ENCODE measurements at places on chromosomes 7 and 10.

DNA sequence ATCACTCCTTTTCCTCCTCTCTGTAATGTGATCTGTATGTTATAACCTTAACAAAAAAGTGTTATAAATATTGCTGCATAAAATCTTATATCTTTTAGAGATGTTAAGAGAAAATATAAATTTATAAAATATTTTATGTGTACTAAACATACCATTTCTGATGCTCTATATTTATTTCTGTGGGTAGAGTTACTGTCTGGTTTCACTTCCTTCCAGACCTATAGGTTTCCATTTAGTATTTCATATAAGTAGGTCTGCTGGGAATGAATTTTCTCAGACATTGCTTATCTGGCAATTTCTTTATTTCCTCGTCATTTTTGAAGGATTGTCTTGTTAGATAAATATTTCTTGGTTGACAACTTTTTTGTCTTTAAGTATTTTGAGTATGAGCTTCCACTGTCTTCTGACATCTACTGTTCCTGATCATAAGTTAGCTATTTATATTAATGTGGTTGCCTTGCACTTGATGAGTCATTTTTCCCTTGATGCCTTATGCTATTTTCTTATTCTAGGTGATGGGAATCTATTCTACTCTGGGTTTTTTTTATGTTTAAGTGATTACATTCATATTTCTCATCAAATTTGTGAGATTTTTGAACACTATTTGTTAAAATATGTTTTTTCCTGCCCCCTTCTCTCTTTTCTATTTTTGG is 11.2 kb upstream of the THSD7A start:
- DNase-seq: no peak

- no peak for DNase-seq
Measured at GRCh38 chr7:112790586-112791003, 402 bp upstream of the TMEM168 start.

DNA sequence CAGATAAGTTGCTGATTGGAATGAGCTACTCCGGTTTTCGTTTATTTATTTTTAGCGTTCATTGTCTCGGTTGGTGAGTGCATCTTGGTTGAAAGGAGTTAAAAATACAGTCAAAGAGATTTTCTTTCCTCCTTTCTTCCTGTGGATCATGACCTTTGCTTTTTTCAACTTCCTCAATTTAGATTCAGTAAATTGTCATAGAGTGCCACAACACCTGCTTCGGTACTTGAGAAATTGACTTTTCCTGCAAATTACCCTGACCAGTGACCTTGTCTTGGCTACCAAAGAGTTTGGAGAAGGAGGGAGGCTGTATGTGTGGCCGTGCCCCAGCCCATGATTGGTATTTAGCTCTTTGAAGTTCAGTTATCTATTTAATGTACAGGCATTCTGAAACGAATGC is 128.7 kb downstream of the FAM204A start:
- DNase-seq: no peak

DNA sequence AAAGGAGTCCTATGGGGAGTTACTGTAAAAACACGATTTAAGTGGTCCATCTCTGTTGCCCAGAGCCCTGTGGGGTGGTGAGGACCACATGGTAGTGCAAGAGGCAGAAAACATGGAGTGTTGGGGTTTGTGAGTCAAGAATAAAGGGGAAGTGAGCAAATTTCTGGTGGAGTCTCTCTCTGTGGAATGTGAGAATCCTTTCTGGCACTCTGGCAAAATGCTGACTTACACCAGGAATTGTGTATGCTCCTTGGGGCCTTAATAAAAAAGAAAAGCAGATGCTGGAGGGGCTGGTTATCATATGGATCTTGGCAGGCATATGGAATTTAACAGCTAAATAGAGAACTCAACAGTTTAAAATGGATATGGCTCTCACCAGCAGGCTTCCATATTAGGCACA is 486.0 kb downstream of the TNS3 start:
- no peak for DNase-seq

DNA sequence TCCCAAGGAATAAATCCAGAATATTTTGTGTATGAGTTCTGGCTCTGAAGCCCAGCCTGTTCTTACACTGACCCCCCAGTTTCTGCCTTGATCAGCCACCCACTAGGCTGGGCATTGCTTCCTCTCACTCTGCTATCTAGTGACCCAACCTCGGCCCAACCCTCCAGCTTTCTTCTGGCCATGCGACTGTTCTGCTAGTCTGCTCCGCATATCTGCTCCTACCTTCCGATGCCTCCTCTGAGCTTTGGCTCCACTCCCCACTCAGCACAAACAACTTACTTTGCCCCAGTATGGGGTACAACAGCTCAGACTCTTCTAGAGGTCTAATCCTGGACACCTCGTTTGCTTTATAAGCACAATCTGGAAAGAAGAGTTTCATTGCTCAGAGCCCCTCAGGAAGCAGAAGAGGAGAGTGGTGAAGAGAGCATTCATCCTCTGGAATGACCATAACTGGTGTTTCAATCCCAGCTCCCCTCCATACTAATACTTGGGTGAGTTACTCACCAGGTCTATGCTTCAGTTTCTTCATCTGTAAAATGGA is 99.6 kb downstream of the NPSR1 start:
- no peak for DNase-seq

- no peak for DNase-seq
Measured at GRCh38 chr10:101130984-101131961, at the start of gene TLX1. TSS of gene TLX1 (plus strand) at chr10:101131300. CDS start at chr10:101131542, 242 bp downstream.

DNA sequence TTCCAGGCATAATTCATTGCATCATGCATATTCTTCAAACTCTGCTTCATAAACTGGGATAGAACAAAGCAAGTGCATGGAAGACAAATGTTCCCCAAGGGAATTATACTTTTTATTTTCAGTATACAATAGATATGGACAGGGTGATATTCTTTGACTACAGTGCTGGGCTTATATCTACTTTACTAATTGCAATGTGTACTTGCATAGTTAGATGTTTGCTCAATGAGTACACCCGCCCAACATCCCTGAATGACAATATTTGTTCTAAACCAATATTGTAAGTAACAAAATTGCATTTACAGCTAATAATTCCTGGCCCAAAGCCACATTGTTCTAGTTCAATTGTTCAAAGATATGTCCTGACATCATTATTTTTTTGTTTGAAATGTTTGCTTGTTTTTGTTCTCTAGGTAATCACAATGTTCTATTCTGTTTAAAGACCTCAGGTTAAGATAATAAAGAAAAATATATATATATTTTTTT is 171.4 kb downstream of the PTN start:
- DNase-seq: no peak

DNA sequence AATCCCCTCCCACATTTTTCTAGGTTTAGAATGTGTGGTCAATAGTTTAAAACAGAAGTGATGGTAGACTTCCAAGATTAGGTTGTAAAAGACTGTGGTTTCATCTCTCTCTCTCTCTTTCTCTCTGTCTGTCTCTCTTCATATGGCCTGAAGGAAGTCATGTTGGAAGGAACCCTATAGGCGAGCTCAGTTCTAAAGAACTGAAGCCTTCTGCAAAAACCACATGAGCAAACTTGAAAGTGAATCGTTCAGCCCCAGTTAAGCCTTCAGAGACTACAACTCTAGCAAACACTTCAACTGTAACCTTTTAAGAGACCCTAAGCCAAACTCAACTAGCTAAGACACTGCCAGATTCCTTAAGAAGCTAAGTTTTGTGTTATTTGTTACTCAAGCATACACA is 707.5 kb upstream of the LRRTM3 start:
- no peak for DNase-seq

GRCh38 chr7:70657989-70658632 is 473.8 kb upstream of the GALNT17 start:
- no peak for DNase-seq

DNA sequence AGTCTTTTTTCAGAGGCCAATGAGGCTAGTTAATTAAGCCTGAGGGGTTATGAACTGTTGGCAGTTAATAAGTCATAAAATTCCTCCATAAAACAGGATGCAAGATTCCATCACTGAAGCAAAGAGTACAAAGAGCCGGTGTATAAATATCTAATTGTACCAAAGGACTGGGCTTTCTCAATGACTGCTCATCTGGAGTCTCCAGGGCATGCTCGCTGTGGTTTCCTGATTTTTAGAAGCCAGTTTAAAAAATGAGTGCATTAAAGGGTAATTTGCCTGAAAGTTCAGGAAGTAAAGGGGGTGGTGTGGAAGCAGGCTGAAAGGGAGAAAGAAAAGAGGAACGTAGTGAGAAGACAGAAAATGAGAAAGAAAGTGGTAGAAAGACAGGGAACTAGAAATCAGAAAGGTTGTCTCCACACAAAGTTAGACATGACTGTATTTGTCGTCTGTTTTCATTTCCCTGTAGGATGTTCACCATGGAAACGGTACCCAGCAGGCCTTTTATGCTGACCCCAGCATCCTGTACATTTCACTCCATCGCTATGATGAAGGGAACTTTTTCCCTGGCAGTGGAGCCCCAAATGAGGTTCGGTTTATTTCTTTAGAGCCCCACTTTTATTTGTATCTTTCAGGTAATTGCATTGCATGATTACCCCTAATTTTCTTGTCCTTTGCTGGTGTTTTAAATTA is 282.3 kb downstream of the TWIST1 start:
- DNase-seq: no peak

DNA sequence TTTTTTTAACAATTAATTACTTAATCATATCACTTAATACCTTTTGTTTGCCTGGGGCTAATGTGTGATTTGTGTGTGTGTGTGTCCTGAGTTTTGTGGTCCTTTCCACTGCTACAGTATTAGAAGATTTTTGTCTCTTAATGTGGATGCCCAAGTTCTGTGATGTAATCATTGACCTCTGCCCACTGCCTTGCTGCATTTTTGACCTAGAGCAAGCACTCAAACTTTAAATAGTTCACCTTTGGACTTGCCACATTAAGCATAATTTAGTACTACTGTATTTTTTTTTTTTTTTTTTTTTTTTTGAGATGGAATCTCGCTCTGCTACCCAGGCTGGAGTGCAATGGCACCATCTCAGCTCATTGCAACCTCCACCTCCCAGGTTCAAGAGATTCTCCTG is 52.7 kb downstream of the VCL start:
- DNase-seq: no peak

- no peak for DNase-seq
Measured at GRCh38 chr7:302054-302992, 12.4 kb downstream of the FOXL3 start.
